ENCODE measurements at places on chromosomes 11 and 22.
A peak's percentile ranks its signal among the peaks of the same experiment; 100 is the strongest.

DNA sequence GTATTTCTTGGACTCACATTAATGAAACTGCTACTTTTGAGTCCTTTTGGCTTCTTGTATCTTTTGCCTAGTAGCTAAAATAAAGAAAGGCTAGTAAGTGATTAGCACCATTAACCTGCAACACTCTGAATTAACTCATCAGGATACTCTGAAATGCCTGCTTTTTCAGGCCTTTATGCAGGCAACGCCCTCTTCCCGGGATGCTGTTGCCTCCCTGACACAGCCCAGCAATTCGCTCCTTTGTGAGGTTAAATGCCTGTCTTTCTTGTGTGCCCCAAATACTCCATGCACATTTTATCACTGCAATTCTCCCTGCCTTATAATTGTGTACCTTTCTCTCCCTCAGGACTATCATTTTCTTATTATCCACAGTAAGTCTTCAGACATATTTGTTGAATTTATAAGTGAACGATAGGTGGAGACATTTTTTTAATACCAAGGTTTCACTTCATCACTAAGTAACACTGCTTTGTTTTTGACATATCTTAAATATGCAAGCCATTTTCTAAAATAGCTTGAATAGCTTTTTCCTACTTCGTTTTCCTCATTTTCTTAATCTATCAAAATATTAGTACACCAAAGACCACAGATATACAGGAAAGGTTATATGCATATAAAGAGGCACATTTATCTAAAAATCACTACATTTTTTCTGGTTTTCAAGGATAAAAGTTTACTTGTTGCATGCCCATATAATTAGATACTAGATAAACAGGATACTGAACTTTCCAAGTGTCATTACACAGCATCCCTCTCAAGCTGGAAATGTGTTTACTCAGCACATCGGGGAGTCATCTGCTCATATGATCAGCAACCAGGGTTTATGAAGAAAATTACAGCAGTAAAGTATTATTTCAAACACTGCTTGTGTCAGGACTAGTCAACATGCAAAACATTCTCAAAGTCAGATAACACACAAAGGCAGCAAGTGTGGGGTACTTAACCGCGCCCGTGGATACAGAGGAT, 48.5 kb upstream of the DDI1 start:
- no peaks in the 10 kb centered on the region for H3K27me3 ChIP-seq
- no peaks in the 10 kb centered on the region for H3K36me3 ChIP-seq

DNA sequence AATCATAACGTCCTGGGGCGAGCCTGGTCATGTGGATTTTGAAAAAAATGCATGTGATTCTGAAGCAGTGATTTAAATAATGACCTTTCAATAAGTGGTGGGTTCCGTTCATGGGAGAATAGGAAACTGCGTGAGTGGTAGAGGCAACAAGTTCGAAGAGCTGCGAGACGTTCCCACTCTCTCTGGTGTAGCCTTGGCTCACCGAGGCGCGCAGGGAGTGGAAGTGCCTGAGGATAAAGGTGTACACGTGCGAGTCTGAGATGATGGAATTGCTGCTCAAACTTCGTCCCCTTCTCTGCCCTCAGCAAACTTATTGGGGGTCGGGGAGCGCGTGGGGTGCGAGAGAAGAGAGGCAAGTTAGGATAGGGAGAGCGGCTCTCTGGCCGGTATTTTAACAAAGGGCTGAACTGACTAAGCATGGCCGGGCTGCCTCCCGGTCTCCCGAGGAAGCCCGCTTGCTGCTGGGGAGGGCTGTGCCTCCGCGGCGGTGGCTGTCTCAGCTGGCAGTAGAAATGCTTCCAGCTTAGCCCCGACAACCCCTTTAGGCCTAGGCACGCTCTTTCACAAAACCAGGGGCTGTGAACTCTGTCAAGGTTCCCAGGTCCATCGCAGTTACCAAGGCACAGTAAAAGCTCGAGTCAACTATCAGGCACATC, 875 bp upstream of the STT3A start:
- H3K36me3 ChIP-seq = no peaks in the 10 kb centered on the region
- peak overlapping the region; percentile 94 for H3K27ac ChIP-seq
- H3K27me3 ChIP-seq = no peaks in the 10 kb centered on the region
- peak overlapping the region; percentile 81 for H3K4me3 ChIP-seq
- no peaks in the 10 kb centered on the region for H3K4me1 ChIP-seq
- DNase-seq = no peak

DNA sequence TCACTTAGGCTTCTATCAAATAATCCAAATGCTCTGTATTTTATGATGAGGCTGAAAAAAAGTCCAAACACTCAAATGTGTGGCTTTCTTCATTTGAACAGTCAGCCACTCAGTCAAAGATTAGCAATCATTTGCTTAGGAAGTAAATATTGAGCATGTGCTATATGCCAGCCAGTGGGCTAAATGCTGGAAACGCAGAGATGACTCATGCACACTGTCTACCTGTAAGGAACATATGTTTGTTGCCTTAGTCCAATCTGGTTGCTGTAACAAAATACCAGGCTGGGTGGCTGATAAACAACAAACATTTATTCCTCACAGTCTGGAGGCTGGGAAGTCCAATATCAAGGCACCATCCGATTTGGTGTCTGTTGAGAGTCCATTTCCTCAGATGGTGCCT, 617.3 kb downstream of the NTM start:
- no peak overlapping the region for H3K27ac ChIP-seq
- no peaks in the 10 kb centered on the region for H3K4me1 ChIP-seq
- DNase-seq = no peak
- no peaks in the 10 kb centered on the region for H3K27me3 ChIP-seq
- H3K36me3 ChIP-seq = no peaks in the 10 kb centered on the region
- no peak overlapping the region for H3K4me3 ChIP-seq

- no peaks in the 10 kb centered on the region for H3K36me3 ChIP-seq
- peaks cover 5% of the 10 kb centered on the region for H3K4me1 ChIP-seq
- H3K4me3 ChIP-seq = no peak overlapping the region
- no peaks in the 10 kb centered on the region for H3K27me3 ChIP-seq
- no peak for DNase-seq
Measured at GRCh38 chr11:6620636-6621035, 1.4 kb upstream of the TPP1 start.

GRCh38 chr22:20526628-20527355, 19.4 kb downstream of the MED15 start:
- peaks cover 24% of the 10 kb centered on the region for H3K4me1 ChIP-seq
- no peaks in the 10 kb centered on the region for H3K27me3 ChIP-seq
- H3K36me3 ChIP-seq = peaks cover 17% of the 10 kb centered on the region
- no peak overlapping the region for H3K4me3 ChIP-seq
- DNase-seq = no peak

GRCh38 chr22:50722048-50722701, 15.8 kb upstream of the ACR start:
- H3K4me1 ChIP-seq = no peaks in the 10 kb centered on the region
- peaks cover 3% of the 10 kb centered on the region for H3K27me3 ChIP-seq
- DNase-seq = no peak
- H3K36me3 ChIP-seq = no peaks in the 10 kb centered on the region
